Hippocampal formation (tissue), 2 donors: ENCODE measurements at places on chromosomes 12 and 14.

GRCh38 chr12:99767809-99768208 lies 120.3 kb downstream of the GARIN6 start:
- DNase-seq = peak; percentile 54

GRCh38 chr14:29953501-29953900 lies 25.9 kb upstream of the PRKD1 start:
- no peak for DNase-seq

GRCh38 chr14:22671622-22672021 lies 27.5 kb upstream of the OR6J1 start:
- no peak for DNase-seq

- no peak for DNase-seq
These were observed 1133.3 kb downstream of the BCL11B start for GRCh38 chr14:98138666-98139065.

GRCh38 chr14:93926245-93926872 lies 785 bp upstream of the FAM181A start:
- peak; percentile 18 for DNase-seq
